ENCODE measurements at places on chromosomes 3 and 15.

- DNase-seq: no peak
Measured at GRCh38 chr3:134333522-134334181, 40.6 kb downstream of the AMOTL2 start.

DNA sequence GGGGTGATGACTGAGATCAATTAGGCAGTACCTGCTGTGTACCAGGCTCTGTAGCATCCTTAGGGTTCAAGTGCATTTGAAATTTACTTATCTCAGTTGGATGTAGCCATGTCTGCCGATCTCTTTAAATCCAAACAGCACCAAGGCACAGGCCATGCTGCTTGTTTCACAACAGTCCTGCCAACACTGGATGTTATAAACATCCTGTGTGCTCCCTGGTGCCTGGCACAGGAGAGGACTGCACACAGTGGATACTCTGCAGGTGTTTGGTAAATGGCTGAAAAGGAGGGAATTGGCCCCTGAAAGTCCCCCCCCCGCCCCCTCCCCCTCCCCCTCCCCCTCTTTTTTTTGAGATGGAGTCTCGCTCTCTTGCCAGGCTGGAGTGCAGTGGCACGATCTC is 27.0 kb downstream of the CTSH start:
- DNase-seq: no peak

DNA sequence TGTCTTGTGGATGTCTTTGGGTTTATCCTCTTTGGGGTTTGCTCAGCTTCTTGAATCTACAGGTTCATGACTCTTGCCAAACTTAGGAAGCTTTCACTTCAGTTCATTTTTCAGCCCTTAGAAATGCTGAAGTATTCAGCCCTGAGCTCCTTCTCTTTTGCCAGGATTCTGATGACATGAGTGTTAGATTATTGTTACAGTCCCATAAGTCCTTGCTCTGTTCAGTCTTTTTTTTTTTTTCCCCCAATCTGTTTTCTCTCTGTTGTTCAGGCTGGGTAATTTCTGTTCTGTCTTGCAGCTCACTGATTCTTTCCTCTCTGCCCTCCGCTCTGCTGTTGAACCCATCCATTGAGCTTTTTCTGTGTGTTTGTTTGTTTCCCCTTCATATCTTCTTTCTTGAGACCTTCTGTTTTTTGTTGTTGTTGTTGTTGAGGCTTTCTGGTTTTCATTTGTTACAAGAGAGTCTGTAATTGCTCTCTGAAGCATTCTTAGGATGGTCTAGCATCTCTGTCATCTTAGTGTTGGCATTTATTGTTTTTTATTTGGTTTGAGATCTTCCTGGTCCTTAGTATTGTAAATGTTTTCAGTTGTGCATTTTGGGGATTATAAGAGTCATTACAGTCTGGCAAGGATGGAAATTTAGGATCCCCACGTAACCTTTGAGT is 18.4 kb downstream of the LRCH3 start:
- DNase-seq: no peak

- no peak for DNase-seq
Measured at GRCh38 chr3:29538610-29538958, 257.7 kb downstream of the RBMS3 start.

GRCh38 chr15:30791239-30792175 is 112.2 kb upstream of the FAN1 start:
- peak; percentile 55 for DNase-seq

Data from Right ventricle myocardium inferior (tissue), 1 donor.